ENCODE measurements at places on chromosomes 2 and 18.
A peak's percentile ranks its signal among the peaks of the same experiment; 100 is the strongest.

DNA sequence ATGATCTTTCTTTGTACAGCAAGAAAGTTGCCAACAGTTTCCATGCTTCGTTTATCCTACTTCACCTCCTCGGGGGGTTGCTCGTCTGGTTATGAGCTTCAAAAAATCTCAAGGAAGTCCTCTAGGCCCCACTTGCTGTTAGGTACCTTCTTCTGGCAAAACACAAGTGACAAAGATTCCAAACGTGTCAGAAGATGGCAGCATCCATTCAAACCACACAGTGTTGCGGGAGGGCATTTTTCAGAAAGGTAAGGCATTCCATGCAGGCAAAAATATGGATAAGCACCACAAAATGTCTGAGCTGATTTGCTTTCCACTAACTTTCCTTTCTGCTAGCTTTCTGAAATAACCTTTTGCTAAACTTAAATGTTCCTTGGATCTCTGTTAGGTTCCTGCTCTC is 13.2 kb upstream of the OR6B3 start:
- DNase-seq: no peak

GRCh38 chr2:222743251-222743812 is 71.9 kb downstream of the MOGAT1 start:
- DNase-seq: no peak

DNA sequence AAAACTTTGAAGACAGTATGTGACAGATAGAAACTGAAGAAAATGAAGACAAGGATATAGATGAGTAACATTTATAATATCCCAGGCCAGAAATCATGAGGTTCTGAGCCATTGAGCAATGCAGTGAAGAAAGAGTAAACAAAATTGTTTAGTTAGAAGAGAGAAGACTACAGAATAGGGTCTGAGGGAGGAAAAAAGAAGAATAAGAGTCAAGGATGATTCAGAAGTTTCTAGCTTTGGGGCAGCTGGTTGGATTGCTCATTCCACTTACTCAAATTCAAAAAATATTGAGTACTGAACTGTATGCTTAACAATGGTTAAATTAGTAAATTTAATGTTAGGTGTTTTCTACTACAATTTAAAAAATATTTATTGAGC is 155.0 kb upstream of the OTX1 start:
- no peak for DNase-seq

DNA sequence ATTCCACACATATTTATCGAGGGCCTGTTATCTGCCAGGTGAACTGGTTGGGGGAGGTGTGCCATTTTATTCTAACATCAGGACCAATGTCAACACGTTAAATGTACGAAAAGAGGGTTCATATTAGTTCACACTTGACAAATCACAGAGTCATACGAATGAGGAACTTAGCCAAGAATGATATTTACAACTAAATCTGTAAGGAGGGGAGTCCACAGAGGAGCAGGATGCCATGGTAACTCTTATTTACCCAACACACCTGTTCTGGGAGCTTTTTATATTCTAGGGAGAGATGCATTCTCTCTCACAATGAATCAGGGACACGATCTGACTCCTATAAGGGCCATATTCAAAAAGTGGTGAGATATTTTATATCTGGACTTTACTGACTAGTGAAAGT is 144.1 kb downstream of the CDC42EP3 start:
- DNase-seq: no peak

DNA sequence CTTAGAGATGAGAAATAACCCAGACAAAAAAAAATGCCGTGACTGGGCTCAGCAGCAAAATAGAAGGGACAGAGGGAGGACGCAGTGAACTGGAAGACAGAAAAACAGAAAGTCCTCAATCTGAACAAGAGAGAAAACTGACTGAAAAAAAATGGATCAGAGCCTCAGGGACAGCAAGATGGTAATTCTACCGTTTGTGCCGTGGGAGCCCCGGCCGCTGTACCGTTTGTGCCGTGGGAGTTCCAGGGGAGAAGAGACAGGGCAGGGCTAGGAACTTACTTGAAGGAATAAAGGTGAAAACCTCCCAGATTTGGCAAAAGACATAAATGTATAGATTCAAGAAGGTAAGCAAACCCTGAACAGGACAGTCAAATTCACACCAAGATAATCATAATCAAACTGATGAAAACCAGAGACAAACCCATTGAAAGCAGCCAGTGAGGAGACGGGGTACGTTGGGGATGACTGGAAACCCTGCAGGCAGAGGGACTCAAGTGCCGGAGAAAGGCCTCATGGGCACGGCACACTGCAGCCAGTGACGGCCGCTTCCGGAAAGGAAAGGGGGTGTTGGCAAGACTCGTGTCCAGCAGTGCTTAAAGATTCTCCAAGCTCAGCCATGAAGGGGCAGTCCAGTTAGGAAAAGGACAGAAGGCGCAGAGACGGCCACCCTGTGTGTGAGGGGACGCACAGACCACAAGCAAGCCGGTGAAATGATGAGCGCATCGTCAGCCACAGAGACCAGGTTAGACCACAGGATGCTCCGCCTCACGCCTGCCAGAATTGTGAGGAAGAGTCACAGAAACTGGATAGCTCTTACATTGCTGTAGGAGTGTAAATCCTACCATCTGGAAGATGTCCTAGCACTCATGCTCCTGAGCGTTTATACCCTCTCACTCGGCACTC is 40.0 kb upstream of the NFATC1 start:
- no peak for DNase-seq

GRCh38 chr2:96114903-96115581 is 1.3 kb downstream of the ADRA2B start:
- DNase-seq: no peak

DNA sequence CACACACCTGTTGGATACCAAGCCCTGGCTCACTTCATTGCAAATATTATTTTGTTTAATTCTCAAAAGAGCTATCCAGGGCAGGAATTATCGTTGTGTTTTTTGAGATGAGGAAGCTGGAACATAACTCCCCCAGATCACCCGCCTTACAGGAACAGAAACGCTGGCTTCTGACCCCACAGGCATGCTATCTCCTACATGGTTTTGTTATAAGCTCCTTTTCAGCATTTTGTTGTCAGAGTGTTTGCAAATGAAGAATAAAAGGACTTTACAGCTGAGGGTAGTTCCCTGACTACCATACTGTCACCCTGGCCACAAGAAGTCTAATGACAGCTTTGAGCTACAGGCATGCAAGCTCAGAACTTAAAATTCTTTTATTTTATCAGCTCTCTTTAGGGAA is 62.0 kb upstream of the MRPS9 start:
- no peak for DNase-seq

DNA sequence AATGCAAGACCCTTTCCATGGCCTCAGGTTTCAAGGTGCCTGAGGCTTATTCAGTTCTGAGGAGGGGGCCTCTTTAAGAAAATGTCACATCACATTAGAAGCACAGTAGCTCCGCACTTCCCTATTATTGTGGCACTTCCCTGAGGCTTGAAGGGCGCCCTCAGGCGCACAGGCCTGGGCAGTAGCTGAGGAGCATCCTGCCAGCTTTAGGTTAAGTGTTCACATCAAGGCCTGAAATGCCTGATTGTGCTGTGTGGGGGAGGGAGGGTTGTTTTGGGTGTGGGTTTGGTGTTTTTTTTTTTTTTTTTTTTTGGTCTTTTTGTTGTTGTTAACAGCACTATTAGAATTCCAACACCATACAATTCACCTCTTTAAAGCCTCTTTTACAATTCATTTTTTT is 107.9 kb downstream of the CABLES1 start:
- no peak for DNase-seq

DNA sequence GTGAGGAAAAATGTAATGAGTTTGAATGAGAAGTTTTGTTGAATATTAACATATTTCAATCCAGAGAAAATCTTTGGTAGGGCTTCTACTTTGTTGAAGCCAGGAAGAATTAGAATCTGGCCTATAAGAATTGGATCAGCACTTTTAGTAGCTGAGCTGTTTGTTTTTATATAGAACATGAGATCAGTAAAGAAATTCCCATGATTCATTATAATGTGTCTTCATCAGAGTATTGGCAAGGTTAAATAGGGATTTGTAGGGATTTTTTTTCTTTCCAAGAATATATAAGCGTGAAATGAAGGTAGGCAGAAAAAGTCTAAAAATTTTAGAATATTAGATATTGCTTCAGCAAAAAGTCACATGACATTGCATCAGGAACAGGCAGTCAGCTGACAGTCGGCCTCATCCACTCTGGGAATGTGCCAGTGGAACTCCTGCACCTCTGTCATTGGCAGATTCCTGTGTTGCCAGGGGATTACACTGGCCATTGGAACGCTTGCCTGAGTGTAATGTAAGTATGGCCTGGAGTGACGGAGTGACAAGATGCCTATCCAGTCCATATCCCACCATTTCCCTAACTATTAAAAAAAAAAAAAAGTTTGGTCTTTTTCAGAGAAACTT is 60.6 kb downstream of the SERTAD2 start:
- no peak for DNase-seq

DNA sequence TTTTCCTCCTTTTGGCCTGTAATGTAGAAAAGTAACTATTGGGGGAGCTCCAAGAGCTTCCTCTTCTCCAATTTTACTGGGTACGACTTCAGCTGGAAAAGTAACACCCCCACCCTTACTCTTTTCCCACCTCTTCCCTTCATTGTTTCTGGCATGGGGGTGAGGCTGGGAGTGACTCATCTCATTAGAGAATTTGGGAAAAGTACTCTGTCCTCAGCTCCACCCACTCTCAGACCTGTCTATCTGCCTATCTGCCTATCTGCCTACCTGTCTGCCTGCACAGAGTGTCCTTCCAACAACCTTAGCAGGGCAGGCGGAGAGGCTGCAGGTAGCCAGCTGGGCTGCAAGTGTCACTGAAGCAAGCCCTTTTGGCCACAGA is 93.6 kb downstream of the EPHA4 start:
- no peak for DNase-seq

DNA sequence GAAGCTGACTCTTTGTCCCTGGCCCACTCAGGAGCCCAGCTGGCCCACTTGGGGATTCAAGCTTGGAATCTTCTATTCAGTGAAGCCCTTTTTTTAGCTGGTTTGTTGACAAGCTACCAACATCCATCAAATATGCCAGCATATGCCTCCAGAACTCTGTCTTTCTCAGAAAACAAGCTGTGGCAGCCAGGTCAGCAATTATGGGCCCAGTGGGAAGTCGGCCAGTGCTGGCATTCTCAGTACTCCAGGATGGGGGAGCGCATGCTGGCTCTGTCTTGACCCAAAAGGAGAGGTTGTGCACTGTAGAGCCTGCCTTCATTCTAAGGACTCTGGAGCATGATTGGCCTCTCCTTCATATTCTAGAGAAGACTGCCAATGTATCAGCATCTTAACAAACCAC is 401.5 kb downstream of the CNTNAP5 start:
- no peak for DNase-seq

DNA sequence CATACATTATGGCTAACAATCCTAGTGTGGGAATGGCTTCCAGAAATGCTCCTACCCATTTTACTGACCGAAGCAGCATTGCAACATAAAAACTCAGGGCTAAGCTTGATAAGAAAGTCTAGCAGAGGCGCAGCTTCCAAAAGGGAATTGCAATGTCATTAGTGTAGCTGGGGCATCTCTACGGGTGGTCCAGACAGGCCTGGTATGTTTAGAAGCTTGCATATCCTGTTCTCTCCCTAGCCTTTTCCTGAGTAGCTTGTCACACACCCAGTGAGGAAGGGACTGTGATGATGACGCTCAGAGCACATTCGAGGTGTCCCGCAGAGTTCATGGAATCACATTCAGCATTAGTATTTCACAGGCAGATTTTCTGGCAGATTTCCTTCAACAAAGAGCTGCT is 38.0 kb upstream of the COL5A2 start:
- no peak for DNase-seq

DNA sequence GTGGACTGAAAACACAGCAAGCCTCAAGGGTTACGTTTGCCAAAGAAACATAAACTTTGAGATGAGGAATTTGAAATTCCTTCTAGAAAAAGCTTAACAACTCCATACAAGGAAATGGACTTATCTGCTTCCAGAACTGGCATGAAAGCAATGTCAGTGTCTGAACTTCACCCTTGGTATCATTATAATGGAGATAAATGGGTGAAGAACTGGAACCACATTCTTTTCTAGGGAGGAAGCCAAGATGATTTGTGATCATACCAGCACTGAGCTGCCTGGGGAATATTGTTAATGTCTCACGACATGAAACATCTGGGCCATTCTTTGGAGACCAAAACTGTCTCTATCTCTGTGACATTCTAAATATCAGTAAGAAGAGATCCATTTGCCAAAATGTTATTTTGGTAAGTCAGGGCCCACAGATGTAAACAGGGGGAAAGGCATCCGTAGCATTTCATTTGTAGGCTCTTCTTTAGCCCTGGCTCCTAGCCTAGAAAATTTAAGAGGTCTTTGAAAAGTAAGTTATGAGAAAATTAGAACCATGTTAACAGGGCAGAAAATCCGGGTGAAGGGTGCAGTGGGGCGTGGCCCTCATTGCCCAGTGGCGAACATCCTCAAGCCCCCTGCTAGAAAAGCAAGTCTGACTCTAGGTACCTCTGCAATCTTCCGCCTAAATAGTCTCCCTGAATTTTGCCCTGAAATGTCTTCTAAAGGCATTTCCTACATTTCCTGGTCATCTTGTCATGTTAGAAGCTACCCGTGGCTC is 295.3 kb upstream of the EPAS1 start:
- DNase-seq: no peak

- peak; percentile 51 for DNase-seq
These were observed 17.6 kb upstream of the BOK start for GRCh38 chr2:241540771-241541561.

GRCh38 chr2:53729143-53729762 is 38.4 kb upstream of the CHAC2 start:
- DNase-seq: no peak

DNA sequence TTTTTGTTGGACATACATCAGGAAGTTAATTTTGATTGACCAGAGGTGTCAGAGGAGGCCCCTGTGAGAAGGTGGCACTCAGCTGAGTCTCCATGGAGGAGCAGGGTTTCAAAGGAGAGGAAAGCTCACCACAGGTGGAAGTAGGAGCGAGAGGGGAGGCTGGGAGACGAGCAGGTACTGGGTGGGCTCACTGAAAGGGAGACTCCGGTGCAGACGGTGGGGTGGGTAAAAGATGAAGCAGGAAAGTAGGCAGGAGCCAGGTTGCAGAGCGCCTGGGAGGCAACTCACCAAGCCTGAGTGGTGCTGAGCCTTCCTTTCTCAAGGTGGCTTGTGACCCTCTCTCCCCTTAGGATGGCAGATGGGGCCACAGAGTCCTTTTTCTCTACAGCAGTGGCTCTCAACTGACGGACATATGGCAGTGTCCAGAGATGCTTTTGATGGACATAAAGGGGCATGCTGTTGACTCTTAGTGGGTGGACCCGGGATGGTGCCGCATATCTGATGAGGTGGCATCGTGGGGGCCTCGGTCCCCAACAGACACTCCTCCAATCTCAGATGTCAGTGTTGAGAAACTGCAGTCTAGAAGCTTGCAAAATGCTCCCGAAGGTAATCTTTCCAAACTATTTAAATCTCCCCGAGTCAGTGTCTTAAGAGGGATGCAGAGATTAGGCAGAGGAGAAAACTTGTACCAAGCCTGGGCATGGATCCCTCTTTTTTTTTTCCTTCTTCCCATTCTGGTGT is 64.0 kb downstream of the LPIN1 start:
- no peak for DNase-seq

GRCh38 chr18:3660739-3661515 is 211.0 kb downstream of the TGIF1 start:
- no peak for DNase-seq

Measured in activated CD8-positive, alpha-beta memory T cell treated with anti-CD3 and anti-CD28 coated beads for 48 hours (primary cell).